NAMALWA (cell line): ENCODE measurements at places on chromosomes 11 and 22.

- no peak for DNase-seq
Observed at GRCh38 chr22:41310336-41310735, 9.0 kb downstream of the ZC3H7B start.

- DNase-seq = no peak
Observed at GRCh38 chr11:33651990-33652389, 48.6 kb downstream of the C11orf91 start.

GRCh38 chr11:92451063-92451462 is 226.4 kb downstream of the FAT3 start:
- no peak for DNase-seq

DNA sequence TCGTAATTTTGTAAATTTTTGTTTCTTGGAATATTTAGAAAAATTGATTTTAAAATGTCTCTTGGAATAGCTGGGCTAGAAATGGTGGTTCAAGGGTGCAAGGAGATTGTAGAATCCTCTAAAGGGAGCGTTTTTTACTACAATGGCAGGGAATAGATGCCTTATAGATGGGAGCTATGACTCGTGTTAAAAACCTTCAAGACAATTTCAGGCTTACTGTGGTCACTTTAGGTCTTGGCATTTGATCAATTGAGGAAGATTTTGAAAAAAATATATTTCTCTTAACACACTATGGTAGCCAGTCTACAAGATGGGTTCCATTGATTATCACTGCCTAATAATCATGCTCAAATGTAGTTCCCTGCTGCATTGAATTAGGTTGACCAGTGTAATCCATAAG is 25.0 kb downstream of the METTL15 start:
- DNase-seq = no peak

- DNase-seq = no peak
Observed at GRCh38 chr11:127627629-127628457, 627.3 kb upstream of the KIRREL3 start.
